ENCODE measurements at places on chromosomes 16 and 17.

DNA sequence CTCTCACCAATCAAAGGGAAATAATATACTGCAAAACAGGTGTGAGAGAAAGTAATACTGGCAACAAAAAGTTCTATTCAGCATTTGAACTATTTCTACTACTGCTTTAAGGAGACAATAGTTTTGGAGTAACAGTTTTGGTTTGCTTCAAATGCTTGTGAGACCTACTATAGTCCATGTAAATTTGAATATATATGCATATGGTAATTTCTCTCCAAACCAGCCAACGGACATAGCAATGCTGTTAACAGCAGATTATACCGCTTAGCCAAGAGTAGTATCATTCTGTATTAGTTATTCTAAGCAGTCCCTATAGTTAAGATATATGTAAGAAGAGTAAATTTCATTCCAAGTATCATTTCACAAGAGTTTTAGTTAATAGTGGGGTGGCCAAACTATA lies 18.5 kb downstream of the PHLPP2 start:
- no peak for DNase-seq

GRCh38 chr17:859061-859823 lies 77.1 kb downstream of the MRM3 start:
- no peak for DNase-seq

DNA sequence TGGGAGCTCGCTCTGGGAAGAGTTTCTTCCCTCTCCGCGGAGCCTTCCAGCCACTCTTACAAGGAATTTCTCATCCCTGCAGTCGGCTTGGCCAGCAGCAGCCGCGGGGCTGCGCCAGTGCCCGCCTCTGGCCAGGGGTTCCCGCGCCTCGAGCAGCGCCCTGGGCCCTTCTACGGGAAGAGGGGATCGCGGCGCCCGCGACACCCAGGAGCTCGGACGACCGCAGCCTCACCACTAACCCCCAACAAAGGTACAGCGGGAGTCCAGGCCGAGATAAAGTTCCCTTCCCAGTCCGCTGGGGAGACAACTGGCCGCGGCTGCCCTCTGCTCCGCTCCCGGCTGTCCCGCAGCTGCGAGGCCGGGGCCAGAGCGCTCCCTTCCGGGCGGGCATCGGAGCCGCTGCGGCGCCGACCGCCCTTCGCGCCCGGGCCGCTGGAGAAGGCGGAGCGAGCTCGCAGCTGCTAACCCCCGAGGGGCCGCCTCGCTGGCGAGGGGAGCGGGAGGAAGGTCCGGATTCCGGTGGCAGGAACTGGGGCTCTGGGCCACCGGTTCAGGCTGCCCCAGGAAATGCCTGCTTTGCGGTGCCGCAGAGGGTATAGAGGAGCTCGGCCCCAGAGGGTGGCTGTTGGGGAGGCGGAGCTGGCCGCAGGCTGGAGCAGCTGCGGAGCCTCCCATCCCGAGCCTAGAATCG lies 3.6 kb upstream of the HS3ST3B1 start:
- DNase-seq, result peak; percentile 29

- DNase-seq, result no peak
Observed at GRCh38 chr16:11074131-11074530, 129.8 kb downstream of the CLEC16A start.

DNA sequence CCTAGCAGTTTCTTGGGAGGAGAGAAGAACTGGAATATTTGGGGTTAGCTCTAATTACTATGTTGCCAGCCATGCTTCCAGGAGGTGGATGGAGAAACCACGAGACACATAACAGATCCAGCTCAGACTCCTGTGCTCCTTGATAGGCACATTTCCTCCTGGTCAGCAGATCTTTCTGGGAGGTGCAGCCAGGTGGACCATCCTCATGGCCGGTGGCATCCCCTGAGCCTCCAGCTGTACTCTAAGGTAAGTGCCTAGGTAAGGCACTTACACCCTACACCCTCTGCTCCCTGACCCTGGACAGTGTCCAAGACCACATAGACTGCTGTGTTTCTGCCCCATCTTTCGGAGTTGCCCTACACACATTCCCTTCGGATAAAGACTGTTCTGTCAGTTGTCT lies 27.1 kb upstream of the N4BP1 start:
- no peak for DNase-seq

GRCh38 chr17:51238255-51238887 lies 21.5 kb downstream of the MBTD1 start:
- no peak for DNase-seq
